ENCODE measurements at places on chromosomes 1 and 21. TPM values are rescaled to one million over a fixed set of nuclear protein-coding genes. Genes with fewer than 3 reads are reported as not detected.

Gene CLCA1
- total RNA-seq, result not detected

Gene MARK1
- total RNA-seq, result 1.8 TPM

Gene CDCA8
- 7.7 TPM for total RNA-seq

DNA sequence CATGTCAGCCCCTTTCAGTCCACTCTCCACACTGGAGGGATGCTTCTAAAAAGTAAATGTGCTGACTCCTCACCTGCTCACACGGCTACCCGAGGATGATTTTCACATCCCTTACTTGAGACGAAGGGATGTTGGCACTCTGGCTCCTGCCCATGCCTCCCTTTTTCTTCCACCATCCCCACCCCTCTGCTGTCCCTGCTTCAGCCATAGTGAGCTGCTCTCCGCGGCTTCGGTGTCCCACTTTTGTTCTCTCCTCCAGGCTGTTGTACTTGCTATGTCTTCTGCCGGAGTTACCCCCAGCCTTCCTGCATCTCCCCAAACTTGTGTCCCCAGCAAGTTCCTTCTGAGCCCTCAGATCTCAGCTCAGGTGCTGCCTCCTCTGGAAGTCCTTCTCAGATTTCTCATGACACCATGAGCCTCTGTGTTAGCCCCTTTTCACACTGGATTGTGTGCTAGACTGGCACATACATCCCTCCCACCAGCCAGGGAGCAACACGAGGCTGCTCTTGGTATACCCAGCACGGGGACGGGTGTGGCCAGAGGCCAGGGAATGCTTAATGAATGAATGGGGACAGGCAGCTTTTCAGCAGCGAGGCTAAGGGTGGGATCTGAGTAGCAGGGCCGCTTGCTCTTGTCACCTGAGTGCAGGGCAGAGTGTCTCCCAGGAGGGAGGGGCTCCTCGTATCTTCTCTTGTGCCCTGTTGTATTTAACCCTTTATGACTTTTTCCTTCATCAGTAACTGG is 1.3 kb downstream of the ACOT11 start:
- DNase-seq, result no peak

DNA sequence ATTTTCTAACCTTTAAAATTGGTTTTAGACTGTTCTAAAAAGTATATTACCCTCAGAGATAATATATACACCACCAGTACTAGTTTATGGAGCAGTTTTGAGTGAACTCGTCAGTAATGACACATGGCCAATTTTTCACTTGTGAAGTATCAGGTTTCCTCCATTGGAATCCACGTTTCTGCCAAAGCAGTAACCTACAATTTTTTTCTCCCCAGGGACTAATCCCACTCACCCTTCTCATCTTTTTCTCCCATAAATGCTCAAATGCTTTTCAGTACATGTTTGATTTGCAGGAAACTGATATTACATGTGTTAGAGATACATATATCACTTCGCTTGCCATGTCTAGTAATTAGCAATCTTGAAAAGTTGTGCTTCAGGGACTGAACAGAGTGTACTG is 94.1 kb downstream of the COL24A1 start:
- DNase-seq, result no peak

DNA sequence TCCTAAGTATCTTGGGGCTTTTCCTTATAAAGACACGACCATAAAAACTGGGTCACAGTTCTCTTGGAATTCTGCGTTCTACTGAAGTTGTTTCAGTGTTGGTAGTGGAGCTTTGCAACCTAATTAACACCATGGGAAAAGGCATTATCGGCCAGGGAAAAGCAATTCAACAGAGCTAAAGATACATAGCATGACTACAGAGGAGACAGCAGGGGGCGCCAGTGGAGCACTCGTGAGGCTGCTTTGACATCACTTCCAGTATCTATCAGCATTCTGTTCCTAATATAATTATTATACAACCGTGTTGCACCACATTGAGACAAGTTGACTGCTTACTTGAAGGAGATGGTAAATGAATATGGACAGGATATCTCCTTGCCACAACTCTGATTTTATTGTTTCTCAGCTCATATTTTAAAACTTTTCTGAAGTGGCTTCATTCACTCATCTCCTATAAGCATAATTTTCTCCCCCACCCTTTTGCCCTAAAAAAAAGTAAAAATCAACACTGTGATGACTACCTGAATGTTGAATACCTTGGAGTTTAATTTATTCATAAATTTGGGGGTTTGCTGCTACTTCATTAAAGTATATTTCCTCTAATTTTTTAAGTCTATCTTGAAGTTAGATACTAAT is 39.4 kb downstream of the ZP4 start:
- no peak for DNase-seq

GRCh38 chr1:12546771-12547585 is 71.0 kb downstream of the DHRS3 start:
- no peak for DNase-seq

DNA sequence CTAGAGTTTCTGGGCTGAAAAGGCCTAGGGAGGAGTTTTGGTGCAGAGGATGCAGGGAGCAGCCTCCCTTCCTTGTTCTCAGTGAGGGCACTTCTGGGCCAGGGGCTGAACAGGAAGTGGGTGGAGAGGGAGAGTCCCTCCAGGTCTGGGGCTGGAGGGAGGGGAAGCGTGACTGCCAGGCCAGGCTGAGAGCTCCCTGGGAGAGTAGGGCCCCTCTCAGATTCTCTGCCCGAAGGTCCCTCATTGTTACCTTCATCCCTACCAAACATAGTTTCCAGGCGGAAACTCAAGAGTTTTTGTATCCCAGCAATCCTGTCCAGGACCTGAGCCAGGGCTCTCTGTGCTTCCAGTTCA is 36.8 kb downstream of the CITED4 start:
- DNase-seq, result no peak

DNA sequence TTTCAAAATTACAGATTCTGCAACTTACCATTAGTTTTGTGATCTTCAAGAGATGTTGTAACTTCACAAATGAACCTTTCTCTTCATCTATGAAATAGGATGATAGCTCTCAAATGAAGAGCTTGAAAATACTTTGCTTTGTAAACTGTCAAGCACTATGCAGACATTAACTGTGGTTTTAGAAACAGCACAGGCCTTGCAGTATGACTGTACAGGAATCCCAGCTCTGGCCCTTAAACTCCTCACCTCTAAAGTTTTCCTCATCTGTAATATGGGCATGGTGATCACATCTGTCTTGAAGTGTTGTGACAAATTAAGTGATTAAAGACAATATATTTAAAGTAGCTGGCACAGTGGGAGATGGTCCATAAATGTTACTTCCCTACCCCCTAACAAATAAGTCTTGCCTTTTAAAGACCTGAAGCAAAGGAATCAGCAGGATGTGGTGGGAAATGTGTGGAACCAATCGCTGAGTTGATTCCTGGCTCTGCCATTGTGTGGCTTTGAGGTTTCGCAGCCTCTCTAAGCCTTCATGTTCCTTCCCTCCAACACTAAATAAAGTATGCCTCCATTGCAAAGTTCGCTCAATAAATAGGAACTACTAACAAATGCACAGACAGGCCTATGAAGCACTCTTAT is 5.5 kb upstream of the PTP4A2 start:
- peak; percentile 19 for DNase-seq

GRCh38 chr1:3170561-3171453 is 101.8 kb downstream of the PRDM16 start:
- no peak for DNase-seq

- DNase-seq, result no peak
Observed at GRCh38 chr1:32489774-32490454, 25.0 kb downstream of the ZBTB8B start.
